CD8-positive, alpha-beta memory T cell (primary cell): ENCODE measurements at places on chromosomes 4 and X. TPM values are rescaled to one million over a fixed set of nuclear protein-coding genes. Genes with fewer than 3 reads are reported as not detected.

- H3K4me1 ChIP-seq = no peaks in the 10 kb centered on the region
- H3K27ac ChIP-seq = no peak overlapping the region
- no peaks in the 10 kb centered on the region for H3K36me3 ChIP-seq
- H3K4me3 ChIP-seq = no peak overlapping the region
- no peaks in the 10 kb centered on the region for H3K27me3 ChIP-seq
- DNase-seq = no peak
Measured at GRCh38 chr4:60809486-60809800, 390.7 kb upstream of the ADGRL3 start.

- no peak overlapping the region for H3K27ac ChIP-seq
- H3K27me3 ChIP-seq = no peaks in the 10 kb centered on the region
- no peak for DNase-seq
- no peaks in the 10 kb centered on the region for H3K36me3 ChIP-seq
- no peaks in the 10 kb centered on the region for H3K4me1 ChIP-seq
- H3K4me3 ChIP-seq = no peak overlapping the region
Measured at GRCh38 chrX:57074458-57074857, 46.9 kb downstream of the SPIN2B start.

Gene CSAG1
- not detected for total RNA-seq

- no peak overlapping the region for H3K27ac ChIP-seq
- H3K4me1 ChIP-seq = no peaks in the 10 kb centered on the region
- H3K36me3 ChIP-seq = no peaks in the 10 kb centered on the region
- H3K4me3 ChIP-seq = no peak overlapping the region
Measured at GRCh38 chr4:143046454-143046853, 138.3 kb upstream of the USP38 start.

GRCh38 chr4:121248747-121249146 lies 84.6 kb upstream of the TNIP3 start:
- H3K36me3 ChIP-seq = no peaks in the 10 kb centered on the region
- peaks cover 22% of the 10 kb centered on the region for H3K4me1 ChIP-seq
- no peaks in the 10 kb centered on the region for H3K27me3 ChIP-seq
- no peak overlapping the region for H3K27ac ChIP-seq
